ENCODE measurements at places on chromosomes 7 and 10.

DNA sequence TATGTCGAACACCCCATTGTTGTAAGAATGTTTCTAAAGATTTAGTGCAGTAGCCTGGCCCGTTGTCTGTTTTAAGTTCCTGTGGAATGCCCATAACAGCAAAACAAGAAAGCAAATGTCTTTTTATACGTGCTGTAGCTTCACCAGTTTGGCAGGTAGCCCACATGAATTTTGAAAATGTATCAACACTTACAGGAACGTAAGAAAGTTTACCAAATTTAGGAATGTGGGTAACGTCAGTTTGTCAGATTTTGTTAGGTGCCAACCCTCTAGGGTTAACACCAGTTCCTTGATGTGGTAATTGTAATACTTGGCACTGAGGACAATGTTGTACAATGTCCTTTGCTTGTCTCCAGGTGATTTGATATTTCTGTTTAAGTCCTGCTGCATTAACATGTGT is 3.2 kb upstream of the GIMAP4 start:
- no peak for DNase-seq

DNA sequence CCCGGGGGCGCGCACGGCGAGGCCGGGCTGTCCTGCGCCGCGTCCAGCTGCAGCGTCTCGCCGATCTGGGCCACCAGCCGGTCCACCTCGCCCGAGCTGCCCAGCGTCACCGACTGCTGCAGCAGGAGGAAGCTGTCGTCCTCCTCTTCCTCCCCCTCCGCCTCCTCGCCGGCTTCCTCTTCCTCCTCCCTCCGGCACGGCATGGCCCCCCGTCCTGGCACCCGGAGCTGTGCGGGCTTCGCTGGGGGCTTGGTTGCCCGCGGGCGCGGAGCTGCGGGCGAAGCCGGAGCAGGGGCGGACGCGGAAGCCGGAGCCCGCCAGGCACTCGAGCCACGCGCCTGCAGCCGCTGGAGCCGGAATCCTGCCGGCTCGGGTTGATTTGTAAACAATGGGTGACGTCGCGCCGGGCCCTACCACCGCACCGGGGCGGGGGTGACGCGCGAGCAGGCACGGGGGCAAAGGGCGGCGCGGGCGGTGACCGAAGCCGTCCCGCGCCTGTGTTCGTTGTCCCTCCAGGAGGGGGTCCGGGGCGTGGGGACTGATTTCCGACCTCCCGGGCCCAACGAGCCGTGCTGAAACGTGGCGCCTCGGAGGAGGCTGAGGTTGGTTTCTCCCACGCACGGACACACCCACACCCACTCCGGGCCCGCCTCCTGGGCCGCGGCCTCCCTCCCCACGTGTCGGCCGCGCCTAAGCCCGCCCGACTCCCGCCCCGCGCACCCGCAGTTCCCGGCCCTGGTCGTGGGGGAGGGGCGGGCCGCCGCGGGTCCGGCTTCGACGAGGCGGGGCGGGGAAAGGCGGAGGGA is at the start of gene FRAT2:
FRAT2 (minus strand) TSS at position 360 of the 806 bp plus-strand sequence; CDS start at position 203, 157 bp downstream.
- peak; percentile 65 for DNase-seq

GRCh38 chr7:92634205-92634604 is 44.0 kb upstream of the FAM133B start:
- no peak for DNase-seq

- DNase-seq = no peak
Observed at GRCh38 chr7:32116436-32116835, 46.2 kb upstream of the PDE1C start.

GRCh38 chr7:96719164-96719563 is 9.5 kb upstream of the SEM1 start:
- DNase-seq = no peak

All from stimulated activated CD8-positive, alpha-beta memory T cell treated with anti-CD3 and anti-CD28 coated beads, Interleukin-15, amount 100 ng/mL, for 24 hours (primary cell).